Dorsolateral prefrontal cortex (tissue), 122 donors: ENCODE measurements at places on chromosomes 2 and 18. TPM values are rescaled to one million over a fixed set of nuclear protein-coding genes. Genes with fewer than 3 reads are reported as not detected.

DNA sequence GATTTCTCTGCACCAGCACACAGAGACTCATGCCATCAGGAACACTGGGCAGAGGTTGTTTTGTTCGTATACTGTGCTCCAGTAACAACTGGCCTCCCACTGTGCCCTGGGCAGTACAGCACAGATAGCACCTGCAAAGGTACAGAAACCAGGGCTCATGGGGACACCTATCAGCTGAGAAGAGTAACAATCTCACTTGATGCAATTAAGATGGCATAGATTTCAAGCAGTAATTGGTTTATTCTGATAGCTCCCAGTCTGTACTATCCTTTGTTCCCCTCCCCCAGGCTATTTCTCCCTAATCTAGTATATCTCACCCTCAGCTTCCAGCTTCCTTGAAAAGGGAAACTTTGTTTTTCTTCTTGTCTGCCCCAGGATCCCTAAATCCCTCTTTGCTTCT is 343.9 kb upstream of the MMADHC start:
- DNase-seq: no peak

- peak; percentile 6 for DNase-seq
Observed at GRCh38 chr2:239186516-239187357, 214.1 kb downstream of the HDAC4 start.

GRCh38 chr2:194842871-194843270 is 814.2 kb upstream of the SLC39A10 start:
- DNase-seq: no peak

- no peak for DNase-seq
Observed at GRCh38 chr18:3380384-3380961, 69.5 kb upstream of the TGIF1 start.

DNA sequence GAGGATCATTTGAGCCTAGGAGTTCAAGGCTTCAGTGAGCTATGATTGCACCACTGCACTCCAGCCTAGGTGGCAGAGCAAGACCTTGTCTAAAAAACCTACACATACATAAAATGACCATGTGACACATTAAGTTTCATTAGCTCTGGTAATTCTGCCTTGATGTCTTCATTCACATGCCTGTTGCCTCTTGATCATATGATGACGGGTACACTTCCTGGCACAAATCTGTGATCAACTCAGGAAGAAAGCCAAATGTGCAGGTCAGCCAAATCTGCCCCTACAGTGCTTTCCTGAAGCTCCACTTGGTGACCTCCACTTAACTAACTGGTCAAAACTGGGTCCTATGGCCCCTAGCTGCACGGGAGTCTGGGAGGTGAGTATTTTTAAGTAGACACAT is 54.4 kb upstream of the B3GNT7 start:
- DNase-seq: no peak

GRCh38 chr18:5066380-5066977 is 130.6 kb downstream of the AKAIN1 start:
- DNase-seq: no peak

DNA sequence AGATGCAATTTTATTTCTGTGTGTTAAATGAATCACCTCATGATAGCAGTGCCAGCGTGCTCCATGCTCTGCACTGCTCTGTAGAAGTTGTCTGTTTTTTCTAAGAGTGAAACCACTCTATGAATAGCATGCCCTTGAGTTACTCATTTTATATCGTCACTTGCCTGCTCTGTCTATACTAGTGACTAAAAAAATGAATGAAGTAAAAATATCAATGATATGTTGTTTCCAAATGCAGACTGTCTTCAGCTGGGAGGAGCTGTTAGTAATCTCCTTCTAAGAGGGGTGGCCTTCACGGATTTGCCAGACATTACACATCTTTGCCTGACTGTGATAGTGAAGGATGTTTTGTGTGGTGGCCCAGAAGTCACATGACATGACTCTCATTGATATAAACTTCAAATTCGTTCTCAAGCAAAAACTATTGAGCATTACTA is 852.1 kb downstream of the CNTNAP5 start:
- no peak for DNase-seq

GRCh38 chr2:160816916-160817499 is 323.4 kb upstream of the RBMS1 start:
- DNase-seq: no peak

GRCh38 chr2:66563473-66563872 is 128.5 kb downstream of the MEIS1 start:
- no peak for DNase-seq

GRCh38 chr18:33745871-33746545 is 168.0 kb downstream of the ASXL3 start:
- peak; percentile 49 for DNase-seq

Gene POTEI
- not detected for total RNA-seq

Gene RAB6D
- 0.81 TPM for total RNA-seq

Gene SMIM21
- total RNA-seq: not detected

Gene NTSR2
- 20.7 TPM for total RNA-seq

Gene NT5DC4
- total RNA-seq: not detected

Gene CXXC1
- total RNA-seq: 58.5 TPM
